ENCODE measurements at places on chromosomes 4 and X. TPM values are rescaled to one million over a fixed set of nuclear protein-coding genes. Genes with fewer than 3 reads are reported as not detected.

GRID2 gene
- total RNA-seq: not detected

BLTP1 gene
- 43.2 TPM for total RNA-seq

NRK gene
- not detected for total RNA-seq

- ATAC-seq: no peak
Observed at GRCh38 chrX:139026811-139027210, 315.3 kb upstream of the FGF13 start.

DNA sequence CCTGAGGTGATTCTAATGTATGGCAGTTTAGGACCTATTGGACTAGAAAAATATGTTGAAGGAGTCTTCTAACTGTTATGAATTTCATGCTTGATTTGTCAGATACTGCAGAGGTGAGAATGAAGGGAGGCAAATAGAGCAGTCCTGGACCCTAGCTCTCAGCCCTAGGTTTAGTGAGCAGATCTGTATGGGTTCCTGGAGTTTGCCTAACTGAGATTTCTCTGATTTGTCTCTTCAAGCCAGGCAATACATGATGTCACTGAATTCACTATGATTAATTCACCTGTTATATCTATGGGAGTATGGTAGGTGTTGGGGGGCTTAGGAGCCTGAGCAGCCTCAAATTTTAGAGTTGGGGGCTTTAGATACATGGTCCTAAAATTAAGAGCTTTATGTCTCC lies 2.6 kb downstream of the MND1 start:
- no peak for ATAC-seq

GRCh38 chrX:70301716-70302115 lies 11.8 kb downstream of the KIF4A start:
- ATAC-seq: no peak

DNA sequence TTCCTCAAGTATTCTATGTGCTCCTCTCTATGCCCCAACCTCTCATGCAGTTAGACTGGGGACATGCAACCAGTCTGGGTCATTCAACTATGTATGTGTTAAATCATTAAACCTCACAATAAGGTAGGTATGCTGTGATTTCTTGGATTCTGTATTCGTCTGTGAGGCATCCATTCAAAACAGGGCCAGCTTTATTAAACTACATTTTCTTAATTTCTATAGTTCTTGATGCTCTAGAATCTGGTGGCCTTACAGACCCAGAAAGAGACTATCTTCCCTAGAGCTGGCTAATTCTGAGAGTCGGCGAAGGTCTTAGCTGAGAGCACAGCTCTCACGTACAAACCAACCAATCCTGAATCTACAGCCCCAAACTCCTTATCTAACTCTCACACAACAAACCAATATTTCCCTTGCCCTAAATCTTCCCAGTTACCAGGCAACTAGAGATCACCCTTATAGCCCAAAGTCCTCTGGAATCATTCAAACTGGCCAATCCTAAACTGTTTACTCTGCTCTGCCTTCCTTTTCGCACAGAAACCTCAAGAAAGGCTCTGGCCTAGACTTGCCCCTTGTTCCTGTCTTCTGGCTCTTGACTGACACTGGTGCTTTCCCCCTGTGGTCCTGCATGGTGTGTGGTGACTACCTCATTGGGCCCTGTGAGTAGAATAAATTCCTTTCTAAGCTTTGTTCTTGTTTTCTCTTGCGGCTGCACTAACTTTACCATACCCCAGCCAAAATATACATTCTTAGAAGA lies 203.5 kb upstream of the TET2 start:
- peak; percentile 84 for ATAC-seq

GRCh38 chr4:72432975-72433374 lies 136.0 kb downstream of the ADAMTS3 start:
- ATAC-seq: no peak

DNA sequence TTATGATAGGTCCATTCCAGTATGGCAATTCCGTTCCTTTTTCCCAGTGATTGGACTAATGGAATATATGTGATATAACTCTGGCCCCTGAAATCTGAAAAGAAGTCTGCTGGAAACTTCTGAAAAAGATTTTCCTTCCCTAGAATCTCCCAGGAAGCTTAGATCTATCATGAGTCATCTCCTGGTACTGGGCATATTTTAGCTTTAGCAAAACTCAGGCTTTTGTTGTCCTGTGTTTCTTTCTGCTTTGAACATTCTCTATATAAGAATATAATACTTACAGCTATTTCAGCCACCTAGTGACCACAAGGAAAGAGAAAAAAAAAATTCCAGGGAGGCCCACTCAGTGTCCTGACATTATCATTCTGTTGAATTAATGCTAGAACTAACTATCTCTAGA lies 597.2 kb upstream of the GRIA3 start:
- ATAC-seq: no peak

DNA sequence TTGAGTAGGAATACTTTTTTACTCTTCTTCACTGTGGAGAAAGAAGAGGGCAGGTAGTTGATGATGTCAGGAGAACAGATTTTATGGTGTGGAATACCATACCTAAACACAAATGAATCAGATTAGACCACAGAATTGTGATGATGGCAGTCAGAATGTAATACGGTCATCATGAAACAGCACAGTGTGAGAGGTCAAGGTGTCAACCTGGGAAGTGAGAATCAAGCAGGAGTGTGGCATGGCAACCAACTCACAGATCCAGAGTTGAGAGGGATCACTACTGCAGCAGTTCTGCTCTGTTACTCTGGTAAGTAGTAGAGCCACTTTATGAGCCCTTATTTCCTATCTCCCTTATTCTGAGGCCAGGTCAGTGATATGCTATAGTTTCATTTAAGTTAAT lies 27.7 kb downstream of the METTL14 start:
- peak; percentile 92 for ATAC-seq
